ENCODE measurements at places on chromosomes 11 and 22.

GRCh38 chr22:37326726-37327125 lies 44.4 kb downstream of the CYTH4 start:
- no peak for DNase-seq

DNA sequence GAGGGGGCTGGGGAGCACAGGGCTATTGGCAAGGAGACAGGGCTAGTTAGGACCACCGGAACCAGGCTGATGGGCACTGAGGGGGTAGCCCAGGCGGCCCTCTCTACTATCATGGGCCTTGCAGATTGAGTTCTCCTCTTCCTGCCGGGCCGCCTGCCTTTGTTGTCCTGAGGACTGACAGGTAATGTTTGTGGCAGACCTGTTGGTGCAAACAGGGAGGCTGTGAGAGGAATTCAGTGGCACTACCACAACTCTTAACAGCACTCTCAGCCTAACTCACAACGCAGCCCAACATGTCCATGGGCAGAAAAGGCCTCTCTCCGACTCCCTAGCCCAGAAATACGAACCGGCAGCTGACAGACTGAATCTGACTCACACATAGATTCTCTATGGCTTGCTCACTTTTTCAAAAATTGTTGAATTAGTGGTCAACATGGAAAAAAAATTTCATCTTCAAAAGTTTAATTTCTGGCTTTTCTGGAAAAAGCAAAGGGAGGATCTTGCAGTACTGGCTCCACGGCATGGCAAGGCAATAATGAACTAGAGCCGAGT lies 11.4 kb downstream of the KCNJ5 start:
- DNase-seq, result no peak

DNA sequence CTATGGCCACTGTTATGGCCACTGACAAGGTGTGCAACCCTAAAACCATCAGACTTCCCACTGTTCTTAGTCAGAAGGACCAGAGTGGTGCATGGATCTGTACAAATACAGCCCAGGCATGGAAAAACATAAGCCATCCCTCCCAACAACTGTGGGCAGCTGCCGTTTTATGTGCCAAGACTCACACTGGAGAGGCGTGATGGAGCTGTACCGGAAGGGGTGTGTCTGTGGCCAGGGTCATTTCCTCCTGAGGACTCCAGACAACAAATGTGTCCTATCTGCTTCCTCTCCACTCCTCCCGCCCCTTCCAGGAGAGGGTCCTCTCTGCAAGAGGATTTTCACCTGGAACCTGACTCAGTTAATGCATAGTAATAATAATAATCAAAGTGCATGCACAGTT lies 29.5 kb downstream of the KCNJ1 start:
- DNase-seq, result no peak

DNA sequence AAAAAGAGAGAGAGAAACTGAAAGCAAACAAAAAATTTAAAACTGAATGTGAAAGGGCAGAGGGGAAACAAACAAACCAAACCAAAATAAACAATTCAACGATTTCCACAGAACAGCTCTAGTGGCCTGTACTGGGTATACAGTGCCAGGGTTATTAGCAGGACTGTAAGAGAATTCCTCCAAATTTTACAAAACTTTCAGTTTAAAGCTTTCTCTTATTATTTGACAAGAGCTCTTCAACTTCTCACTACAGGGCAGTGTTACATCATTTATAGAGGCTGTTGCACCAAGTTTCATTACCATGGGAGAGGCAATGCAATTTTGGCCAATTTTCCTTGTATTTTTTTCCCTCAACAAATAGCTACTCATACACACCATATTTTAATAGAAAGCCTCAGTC lies 44.3 kb upstream of the CLPB start:
- no peak for DNase-seq

GRCh38 chr11:34492806-34493414 lies 20.7 kb downstream of the ELF5 start:
- no peak for DNase-seq

GRCh38 chr22:41845380-41846267 lies 12.7 kb downstream of the SREBF2 start:
- DNase-seq, result no peak

- DNase-seq, result no peak
Observed at GRCh38 chr11:117819096-117820040, 5.2 kb downstream of the FXYD2 start.

- DNase-seq, result no peak
Observed at GRCh38 chr11:114088836-114089235, 29.3 kb downstream of the ZBTB16 start.

GRCh38 chr22:43620197-43620596 lies 191.9 kb downstream of the EFCAB6 start:
- DNase-seq, result no peak

Measured in brain pericyte (primary cell).